Inflammatory macrophage treated with lipopolysaccharide for 1 hour (primary cell): ENCODE measurements at places on chromosomes 3 and 15.

GRCh38 chr3:150755902-150756301 lies 7.1 kb downstream of the SIAH2 start:
- peak; percentile 73 for DNase-seq

GRCh38 chr3:32432711-32433530 lies 41.3 kb downstream of the CMTM7 start:
- DNase-seq, result peak; percentile 61

GRCh38 chr3:151881137-151881536 lies 7.7 kb downstream of the SUCNR1 start:
- DNase-seq, result no peak

GRCh38 chr15:45326741-45327140 lies 51.6 kb downstream of the GATM start:
- DNase-seq, result no peak

DNA sequence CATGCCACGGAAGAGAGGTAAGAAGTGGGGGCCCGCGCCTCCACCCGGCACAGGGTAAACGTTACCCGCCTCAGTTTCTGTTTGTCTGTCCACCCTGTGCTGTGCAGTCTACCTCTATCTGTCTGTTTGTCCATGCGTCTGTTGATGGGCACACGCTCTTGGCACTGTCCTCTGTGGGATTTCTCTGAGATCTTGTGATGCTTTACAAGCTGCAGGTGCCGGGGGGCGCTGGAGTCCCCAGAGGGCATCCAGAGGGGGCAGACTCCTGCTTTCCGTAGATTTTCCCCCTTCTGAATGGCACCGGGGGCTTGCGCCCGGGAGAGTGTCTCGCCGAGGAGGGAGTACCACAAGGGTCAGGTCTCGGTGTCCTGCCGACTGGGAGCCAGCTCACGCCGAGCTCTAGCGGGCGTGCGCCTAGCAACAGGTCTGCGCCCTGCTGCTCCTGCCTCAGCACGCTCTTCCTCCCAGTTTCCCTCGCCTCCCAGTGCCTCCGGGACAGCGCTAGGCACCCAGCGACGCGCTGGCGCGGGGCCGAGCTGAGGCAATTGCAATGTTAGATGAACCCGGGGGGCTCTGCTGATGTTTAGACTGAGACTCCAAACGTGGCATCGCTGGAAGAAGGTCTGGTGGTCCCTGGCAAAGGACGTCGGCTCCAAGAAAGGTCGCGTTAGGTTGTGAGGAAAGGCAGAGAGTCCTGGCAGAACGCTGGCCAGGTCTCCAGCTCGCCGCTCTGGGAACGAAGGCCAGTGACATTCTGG lies 667 bp downstream of the CEMIP start:
- no peak for DNase-seq

GRCh38 chr3:71753701-71754609 lies at the start of gene GPR27:
GPR27 (plus strand) TSS chr3:71753855; CDS start chr3:71754050, 195 bp downstream.
- no peak for DNase-seq

DNA sequence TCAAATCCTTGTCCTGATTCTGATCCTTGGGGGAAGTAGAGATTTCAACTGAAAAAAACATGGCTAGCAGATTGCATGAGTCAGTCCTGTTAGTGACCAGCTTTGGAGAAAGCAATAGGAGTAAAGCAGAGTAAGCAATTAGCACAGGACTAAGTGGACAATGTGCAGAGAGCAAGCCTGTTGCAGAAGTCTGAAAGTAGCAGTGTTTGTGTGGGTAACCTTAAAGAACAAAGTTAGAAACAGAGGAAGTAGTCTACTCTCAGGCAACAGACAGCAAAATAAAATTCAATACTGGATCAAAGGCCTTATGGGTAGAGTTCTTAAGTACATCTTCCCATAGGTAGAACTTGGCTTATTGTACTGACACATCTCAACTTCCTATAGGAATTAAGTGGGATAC lies 916.8 kb downstream of the CADM2 start:
- no peak for DNase-seq

- no peak for DNase-seq
Measured at GRCh38 chr3:73762855-73763254, 138.1 kb upstream of the PDZRN3 start.

DNA sequence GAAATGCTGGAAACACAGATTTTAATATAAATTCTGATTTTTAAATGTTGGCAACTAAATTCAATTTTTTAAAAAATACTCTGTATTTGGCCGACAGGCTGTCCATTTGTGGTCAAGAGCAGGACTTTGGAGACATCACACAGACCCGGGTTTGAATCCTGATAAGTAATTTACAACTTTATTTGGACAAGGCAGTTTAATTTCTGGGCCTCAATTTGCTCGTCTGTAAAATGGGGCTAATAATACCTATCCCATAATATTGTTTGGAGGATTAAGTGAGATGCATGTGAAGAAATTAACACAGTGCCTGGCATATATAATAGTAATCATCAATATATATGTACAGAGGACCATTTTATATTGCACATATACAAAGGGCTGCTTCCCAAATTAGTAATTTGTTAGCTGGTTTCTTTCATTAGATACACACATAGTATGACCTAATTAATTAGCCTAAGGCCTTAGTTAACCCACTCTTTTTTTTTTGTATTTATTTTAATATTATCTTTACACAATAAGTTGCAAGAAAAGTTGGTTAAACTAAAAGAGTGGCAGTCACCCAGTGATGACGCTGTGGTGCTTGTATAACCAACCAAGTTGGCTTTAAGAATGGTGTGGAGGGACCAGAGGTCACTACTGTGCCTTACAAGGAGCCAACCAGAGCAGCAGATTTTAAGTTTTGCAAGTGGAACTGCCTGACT lies 665 bp downstream of the PIGB start:
- DNase-seq, result peak; percentile 32

GRCh38 chr3:185716436-185717108 lies 108.3 kb downstream of the IGF2BP2 start:
- no peak for DNase-seq

DNA sequence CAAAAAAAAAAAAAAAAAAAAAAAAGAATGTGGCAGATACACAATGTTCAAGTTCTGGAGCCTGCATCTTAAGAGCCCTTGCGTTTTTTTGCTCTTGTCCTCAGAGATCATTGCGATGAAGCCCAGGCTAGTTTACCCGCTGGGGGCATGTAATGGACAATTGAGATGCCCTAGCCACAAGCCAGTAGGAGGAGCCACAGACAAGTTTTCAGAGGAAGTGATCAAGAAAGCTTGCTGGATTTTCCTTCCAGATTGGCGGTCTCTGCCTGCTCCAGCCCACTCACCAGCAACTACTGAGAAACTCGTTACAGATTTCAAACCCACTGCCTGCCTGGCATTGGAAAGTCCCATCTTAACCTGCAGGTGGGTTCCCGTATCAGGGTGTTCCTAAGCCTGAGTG lies 192.1 kb upstream of the EOMES start:
- no peak for DNase-seq

GRCh38 chr3:134423153-134423552 lies 48.9 kb upstream of the AMOTL2 start:
- no peak for DNase-seq

- no peak for DNase-seq
Measured at GRCh38 chr15:42101861-42102260, 7.5 kb upstream of the PLA2G4D start.

DNA sequence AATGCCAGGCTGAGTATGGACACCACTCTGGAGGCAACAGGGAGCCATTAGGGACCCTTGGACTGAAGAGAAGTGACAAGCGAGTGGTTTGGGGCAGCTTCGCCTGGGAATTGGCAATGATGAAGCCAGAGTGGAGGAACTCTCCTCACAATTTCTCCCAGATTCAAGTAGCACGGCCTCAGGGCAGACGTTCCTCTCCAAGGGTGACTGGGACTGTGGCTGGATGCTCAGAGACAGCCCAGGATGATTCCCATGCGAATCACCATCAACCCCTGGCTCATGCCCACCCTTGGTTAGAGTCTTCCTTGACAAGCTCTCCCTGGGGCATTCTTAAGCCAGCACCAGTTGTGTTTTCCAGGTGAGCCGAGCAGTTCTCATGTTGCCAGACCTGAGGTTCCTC lies 16.3 kb upstream of the DOCK3 start:
- no peak for DNase-seq

DNA sequence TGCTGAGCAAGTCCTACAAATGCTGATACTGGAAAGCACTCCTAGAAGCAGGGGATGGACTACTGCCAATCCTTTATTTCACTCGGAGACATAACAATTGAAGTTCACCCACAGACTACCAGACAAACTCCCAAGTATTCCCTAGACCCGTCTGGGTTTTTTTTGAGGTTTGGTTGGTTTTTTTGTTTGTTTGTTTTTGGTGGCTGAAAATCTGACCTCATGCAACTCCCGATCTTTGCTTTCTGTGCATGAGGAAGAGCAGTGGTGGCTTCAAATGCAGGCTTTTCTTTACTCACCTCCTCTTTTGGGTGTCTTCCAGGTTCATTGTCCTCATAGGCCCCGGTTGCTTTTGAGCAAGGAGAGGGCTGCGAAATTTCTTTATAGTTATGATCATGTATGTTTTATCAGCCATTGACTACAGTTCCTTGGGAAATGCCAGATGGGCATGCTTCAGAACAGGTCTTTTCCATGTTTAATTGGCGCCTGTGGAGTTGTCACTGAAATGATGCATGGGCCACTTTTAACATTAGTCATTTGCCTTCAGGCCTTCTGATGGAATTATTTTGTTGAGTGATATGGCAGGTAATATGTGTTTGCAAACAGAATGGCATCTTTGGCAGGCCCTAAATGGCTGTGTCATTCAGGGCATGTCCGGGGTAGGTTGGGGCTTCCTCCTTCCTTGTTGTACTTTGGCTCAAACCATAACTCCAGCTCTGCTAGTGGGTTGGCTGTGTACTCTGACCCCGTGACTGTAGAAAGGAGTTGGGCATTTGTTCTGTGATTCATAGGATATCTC lies 81.3 kb upstream of the ZBED2 start:
- no peak for DNase-seq

DNA sequence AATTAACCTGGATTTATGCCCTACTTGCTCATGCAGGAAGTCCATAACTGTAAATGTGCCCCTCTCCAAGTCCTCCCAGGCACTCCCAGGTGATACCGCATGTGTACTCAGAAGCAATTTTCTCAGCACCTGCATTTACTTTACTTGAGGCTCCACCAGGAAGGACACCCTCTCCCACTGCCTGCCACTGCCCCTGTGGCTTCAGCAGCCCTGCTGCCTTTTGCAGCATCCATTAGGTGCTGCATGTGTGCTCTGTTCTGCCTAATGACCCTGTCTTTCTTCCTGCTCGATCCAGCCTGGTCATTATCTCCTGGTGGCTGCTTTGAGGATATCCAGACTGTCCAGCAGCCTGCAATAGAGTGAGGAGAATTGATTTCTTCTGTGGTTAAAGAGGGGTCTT lies 107.6 kb upstream of the SEMA6D start:
- no peak for DNase-seq

DNA sequence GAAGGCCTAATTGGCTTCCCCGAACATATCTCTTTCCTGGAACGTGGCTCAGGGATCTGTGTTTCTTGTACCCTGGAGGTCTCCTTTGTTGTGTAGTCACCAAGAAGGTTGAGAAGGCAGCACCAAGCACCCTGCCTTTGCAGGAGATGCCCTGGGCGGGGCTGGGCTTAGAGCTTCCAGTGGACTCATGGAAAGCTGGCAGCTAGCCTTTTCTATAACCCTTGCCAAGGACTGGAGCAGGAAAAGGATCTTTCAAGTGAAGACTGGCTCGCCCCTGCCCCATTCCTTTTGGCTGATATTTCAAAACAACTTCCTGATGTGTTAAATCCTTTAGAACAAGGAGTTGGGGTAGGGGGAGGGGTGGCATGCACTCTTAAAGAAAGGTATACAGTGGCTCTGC lies 58.9 kb upstream of the EPHA6 start:
- DNase-seq, result no peak

GRCh38 chr15:66484539-66485112 lies 12.9 kb downstream of the SNAPC5 start:
- DNase-seq, result no peak

DNA sequence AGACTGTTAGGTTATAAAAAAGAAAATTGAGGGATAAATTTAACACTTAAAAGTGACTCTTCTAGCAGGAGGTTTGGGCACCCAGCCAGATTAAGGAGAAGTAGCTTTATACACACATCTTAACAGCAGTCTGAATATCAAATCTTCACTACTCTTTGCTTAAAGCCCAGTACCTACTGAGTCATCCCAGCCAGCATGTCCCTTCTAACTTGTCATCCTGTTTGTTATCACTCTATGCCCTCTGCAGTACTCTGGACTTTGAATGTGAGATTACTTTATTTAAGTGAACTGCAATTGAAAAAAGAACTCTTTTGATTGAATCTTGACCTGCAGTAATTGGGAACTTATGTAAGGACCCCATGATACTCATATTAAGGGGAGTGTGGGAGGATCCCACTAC lies 77.6 kb downstream of the FHIT start:
- no peak for DNase-seq

- DNase-seq, result no peak
Measured at GRCh38 chr3:120155108-120155507, 60.9 kb upstream of the GSK3B start.

- no peak for DNase-seq
Measured at GRCh38 chr15:26634319-26634718, 138.5 kb downstream of the GABRB3 start.

- DNase-seq, result no peak
Measured at GRCh38 chr3:107619549-107619948, 96.8 kb downstream of the BBX start.

DNA sequence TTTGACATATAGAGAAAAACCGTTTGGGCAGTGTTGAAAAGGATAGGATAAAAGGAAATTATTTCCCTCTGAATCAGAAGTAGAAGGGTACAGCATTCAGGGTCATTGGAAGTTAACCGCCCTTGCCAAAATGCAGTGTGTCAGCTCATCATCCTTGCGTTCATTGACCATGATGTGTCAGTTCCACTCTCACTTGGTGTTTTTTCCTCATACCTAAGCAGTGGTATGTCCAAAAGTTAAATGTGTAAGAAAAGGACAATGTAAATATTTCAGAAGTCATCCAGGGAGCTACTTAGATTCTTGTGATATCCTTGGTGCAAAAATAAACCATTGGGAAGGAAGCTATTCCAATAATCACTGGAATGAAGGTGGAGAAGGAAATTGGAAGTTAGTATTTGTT lies 50.7 kb downstream of the MAP6D1 start:
- no peak for DNase-seq

- DNase-seq, result no peak
Measured at GRCh38 chr3:42057561-42058211, 33.5 kb upstream of the TRAK1 start.

GRCh38 chr3:53856964-53857363 lies 10.6 kb downstream of the IL17RB start:
- DNase-seq, result no peak

- no peak for DNase-seq
Measured at GRCh38 chr3:67819447-67819846, 165.0 kb upstream of the SUCLG2 start.

DNA sequence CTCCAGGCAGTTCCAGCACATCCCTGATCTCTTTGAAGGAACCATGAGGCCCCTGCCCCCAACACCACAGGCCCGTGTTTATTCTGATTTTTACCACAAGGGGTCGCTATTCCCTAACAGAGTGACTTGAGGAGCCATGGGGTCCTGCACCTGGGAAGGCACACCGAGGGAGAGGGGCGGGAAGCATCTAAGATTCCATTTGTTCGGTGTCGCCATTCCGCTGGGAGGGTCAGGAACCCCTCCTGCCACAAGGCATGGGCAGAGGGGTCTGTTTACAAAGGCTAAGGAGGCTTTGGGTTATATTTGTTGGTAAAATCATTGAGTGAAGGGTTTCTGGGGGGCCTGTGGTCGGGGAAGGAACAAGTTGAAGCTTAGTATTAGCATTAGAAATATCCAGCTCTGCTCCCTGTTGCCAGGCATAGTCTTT lies 77.1 kb downstream of the WDR76 start:
- DNase-seq, result peak; percentile 24
